ENCODE measurements at places on chromosomes 1 and 21.

- no peak for DNase-seq
Observed at GRCh38 chr21:44849616-44850130, 23.8 kb downstream of the PTTG1IP start.

- DNase-seq, result no peak
Observed at GRCh38 chr21:17428484-17428869, 84.4 kb upstream of the CXADR start.

GRCh38 chr1:204867666-204868339, 2.9 kb upstream of the NFASC start:
- no peak for DNase-seq

- DNase-seq, result peak; percentile 5
Observed at GRCh38 chr1:230127105-230128054, 60.3 kb downstream of the GALNT2 start.

- DNase-seq, result no peak
Observed at GRCh38 chr1:155250246-155250632, 5.0 kb downstream of the ENTREP3 start.

DNA sequence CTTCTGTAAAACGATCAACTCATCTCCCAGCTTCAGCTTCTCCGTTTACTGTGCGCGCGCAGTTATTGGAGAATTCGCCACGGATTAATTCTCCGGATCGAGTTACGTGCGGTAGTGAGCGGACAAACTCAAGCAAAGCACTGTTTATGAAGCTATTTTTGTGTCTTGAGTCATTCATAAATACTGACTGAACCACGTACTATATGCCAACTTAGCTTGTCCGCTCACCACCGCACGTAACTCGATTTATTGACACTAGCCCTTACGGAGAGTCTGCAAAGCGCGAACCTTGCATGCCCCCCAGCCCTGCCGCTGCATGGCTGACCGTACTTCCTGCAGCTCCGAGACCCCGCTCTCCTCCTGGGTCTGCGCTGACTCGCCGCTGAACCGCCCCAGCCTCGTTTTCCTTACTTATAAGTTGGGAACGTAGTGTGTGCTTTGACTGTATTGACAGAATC, 773 bp downstream of the CHD1L start:
- no peak for DNase-seq

- no peak for DNase-seq
Observed at GRCh38 chr1:220701974-220702373, 11.8 kb downstream of the C1orf115 start.

GRCh38 chr1:29500651-29501050, 264.3 kb downstream of the PTPRU start:
- DNase-seq, result no peak

DNA sequence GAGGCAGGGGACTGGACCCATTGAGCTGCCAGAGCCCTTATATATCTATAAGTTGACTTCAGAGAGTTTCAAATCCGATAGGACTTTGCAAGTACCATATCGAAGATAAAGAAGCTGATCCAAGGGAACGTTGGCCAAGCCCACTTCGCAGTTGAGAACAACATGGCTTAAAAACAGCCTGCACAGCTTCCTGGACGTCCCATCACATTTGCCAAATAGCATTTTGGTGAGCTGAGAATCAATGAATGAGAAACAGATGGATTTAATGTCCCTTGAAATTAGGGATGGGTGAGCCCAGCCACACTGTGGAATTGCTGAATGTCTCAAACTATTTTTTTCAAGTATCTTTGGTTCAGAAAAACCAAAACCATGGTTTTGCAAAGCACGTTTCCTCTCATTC, 64.8 kb downstream of the KCNJ15 start:
- DNase-seq, result no peak

- DNase-seq, result no peak
Observed at GRCh38 chr21:43936247-43936967, 71.4 kb downstream of the AGPAT3 start.

DNA sequence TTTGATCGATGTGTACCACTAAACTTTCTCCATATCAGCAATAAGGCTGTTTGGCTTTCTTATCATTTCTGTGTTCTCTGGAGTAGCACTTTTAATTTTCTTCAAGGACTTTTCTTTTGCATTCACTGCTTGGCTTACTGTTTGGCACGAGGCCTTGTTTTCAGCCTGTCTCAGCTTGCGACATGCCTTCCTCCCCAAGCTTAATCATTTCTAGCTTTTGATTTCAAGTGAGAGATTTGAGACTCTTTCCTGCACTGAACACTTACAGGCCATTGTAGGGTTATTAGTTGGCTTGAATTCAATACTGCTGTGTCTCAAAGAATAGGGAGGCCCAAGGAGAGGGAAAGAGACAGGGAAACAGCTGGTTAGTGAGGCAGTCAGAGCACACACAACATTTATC, 120.6 kb upstream of the KCND3 start:
- DNase-seq, result no peak

- DNase-seq, result no peak
Observed at GRCh38 chr1:230074270-230074669, 7.2 kb downstream of the GALNT2 start.

- peak; percentile 24 for DNase-seq
Observed at GRCh38 chr1:215476541-215476940, 90.6 kb upstream of the KCTD3 start.

- peak; percentile 67 for DNase-seq
Observed at GRCh38 chr1:16260814-16261213, 23.8 kb upstream of the CPLANE2 start.

- no peak for DNase-seq
Observed at GRCh38 chr21:15650735-15651134, 79.0 kb upstream of the USP25 start.

- no peak for DNase-seq
Observed at GRCh38 chr1:179090522-179090921, 8.7 kb downstream of the TOR3A start.

- no peak for DNase-seq
Observed at GRCh38 chr1:186609183-186609582, 71.0 kb downstream of the PTGS2 start.

GRCh38 chr1:226915672-226915995, 24.5 kb upstream of the COQ8A start:
- no peak for DNase-seq

DNA sequence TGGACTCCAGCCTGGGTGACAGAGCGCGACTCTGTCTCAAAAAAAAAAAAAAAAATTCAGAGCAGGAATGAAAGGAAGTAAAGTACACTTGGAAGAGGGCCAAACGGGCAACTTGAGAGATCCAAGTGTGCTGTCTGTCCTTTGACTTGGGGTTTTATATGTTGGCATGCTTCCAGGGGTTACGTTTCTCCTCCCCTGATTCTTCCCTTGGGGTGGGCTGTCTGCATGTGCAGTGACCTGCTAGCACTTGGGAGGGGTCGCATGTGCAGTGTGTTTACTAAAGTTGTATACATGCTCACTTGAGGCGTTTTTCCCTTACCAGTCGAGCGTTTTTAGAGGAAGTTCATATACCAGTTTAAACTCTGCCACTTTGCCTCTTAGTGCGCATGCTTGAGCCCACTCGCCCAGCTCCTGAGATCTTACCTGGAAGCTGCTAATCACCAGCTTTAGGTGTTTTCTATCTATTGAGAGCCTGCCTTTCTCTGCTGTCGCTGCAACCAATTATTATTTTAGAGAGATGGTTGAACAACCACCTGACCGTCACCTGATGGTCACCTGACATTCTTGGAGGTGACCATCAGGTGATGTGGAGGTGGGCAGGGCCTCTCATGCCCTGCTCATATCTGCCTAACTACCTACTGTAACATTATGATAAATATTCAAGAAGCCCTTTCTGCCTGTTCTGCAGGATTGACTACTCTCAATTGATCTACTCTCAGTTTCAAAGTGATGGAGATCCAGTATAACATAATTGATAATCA, 140.1 kb downstream of the MACF1 start:
- no peak for DNase-seq

- no peak for DNase-seq
Observed at GRCh38 chr1:89610457-89611011, 22.4 kb upstream of the LRRC8C start.

- no peak for DNase-seq
Observed at GRCh38 chr1:25485536-25486411, 55.1 kb downstream of the MACO1 start.

GRCh38 chr1:62891956-62892562, 108.1 kb downstream of the ATG4C start:
- DNase-seq, result no peak

GRCh38 chr1:223429313-223429731, 36.1 kb downstream of the CCDC185 start:
- DNase-seq, result no peak

DNA sequence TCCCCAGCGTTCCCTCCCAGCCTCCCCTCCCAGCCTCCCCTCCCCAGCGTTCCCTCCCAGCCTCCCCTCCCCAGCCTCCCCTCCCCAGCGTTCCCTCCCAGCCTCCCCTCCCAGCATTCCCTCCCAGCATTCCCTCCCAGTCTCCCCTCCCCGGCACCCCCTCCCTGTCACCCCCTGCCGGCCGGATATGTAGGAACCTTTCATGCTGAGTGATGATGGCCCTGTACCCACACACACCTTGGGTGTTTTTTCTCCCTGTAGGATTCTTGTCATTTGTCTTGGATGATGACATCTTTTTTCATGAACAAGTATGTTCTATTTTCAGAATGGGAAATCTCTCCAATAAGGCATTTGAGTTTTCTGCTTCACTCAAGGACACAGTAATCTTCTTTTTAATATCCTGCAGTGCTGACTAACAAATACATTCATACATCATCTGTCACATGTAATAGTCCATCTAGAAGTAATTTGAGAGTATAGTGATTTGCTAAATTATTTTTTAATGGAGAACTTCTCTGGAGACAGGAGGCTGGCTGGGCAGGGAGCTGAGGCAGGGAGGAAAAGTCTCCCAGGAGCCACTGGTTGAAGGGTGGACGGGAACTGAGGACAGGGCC, 19.5 kb downstream of the FTCD start:
- DNase-seq, result no peak

DNA sequence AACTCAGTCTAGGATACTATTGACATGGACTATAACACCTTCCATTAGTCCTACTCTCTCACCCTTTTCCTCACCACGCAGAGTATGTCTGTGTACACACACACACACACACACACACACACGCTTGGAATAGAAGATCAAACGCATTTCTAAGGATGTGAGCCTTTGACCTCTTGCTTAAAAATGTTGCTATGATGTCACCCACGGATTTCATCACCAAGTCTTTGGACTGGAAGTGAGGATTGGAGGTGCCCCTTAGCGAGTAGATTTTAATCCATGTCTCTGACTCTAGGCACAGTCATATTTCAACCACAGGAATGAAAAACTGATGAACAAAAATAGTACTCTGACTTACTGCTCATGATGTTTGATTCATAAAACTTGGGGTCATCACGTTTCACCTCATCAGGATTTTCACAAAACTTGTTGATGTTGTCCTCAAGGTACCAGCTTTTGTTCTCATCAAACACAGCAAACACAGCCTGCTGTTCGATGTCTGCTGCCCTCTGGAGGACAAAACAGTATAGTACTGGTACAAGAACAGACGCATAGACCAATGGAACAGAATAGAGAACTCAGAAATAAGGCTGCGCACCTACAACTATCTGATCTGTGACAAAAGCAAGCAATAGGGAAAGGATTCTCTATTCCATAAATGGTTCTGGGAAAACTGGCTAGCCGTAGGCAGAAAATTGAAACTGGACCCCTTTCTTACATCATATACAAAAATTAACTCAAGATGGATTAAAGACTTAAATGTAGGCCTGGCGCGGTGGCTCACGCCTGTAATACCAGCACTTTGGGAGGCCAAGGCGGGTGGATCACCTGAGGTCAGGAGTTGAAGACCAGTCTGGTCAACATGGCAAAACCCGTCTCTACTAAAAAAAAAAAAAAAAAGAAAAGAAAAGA, 39.9 kb downstream of the F5 start:
- DNase-seq, result peak; percentile 42

DNA sequence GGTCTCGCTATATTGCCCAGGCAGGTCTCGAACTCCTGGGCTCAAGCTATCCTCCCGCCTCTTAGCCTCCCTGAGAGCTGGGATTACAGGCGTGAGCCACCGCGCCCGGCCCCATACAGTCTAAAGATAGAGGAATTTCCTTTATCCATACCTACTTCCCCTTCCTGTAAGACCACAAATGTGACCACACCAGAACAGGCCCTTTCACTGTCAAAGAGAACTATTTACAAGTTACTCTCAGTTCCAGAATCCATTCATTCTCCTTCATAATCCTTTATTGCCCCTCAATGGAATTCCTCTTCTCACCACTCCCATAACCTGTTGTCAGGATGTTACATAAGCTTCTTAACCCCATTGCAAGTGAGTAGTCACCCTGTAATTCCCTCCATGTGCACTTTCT, 26.3 kb upstream of the SLC5A9 start:
- DNase-seq, result no peak

- DNase-seq, result no peak
Observed at GRCh38 chr1:29767769-29768425, 531.6 kb downstream of the PTPRU start.

DNA sequence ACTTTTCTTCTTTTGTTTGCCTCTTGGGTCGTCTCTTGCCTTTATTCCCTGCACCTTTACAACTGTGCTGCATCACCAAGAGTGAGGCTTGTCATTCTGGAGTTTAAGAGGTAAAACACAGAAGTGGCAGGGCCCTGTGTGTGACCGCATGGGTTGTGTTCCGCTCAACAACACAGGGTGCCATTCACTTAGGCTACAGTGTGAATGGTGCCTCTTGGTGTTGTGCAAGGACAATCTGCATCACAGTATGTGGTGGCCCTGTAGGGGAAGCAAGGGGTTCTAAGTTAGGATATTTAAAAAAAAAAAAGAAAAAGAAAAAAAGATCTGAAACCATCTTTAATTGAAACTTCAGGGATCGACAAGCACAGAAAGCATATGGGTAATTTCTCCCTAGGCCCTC, 38.2 kb downstream of the BRINP2 start:
- DNase-seq, result no peak

- DNase-seq, result no peak
Observed at GRCh38 chr21:35987475-35987874, 72.9 kb downstream of the SETD4 start.

- peak; percentile 68 for DNase-seq
Observed at GRCh38 chr21:35002879-35003722, 46.0 kb downstream of the RUNX1 start.

- no peak for DNase-seq
Observed at GRCh38 chr1:17563494-17564281, 24.2 kb downstream of the ARHGEF10L start.

GRCh38 chr1:8109216-8109615, 83.1 kb upstream of the ERRFI1 start:
- DNase-seq, result peak; percentile 42

DNA sequence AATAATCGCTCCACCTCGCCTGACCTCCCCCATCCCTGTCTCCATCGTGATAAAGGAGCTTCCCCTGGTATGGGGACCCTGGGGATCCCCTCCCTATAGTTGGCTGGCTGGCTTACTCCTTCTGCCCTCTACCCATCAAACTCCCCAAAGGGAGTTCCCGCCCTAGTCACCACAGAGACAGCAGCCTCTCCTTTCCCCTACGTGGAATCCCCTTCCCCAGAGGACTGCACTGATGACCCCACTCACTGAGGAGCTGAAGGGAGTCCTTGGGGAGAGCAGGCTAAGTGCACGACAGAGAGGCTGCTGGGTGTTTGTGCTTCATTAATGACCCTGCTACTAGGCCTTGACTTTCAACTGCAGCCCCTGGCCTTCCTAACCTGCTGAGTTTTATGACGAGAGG, 1.9 kb downstream of the CADM3 start:
- no peak for DNase-seq
